ENCODE measurements at places on chromosomes 3 and 15.

- DNase-seq, result no peak
Observed at GRCh38 chr15:81297147-81297572, 26.8 kb downstream of the STARD5 start.

GRCh38 chr3:156682963-156683362 lies 8.6 kb downstream of the TIPARP start:
- DNase-seq, result no peak

GRCh38 chr3:15356176-15356575 lies 23.8 kb upstream of the SH3BP5 start:
- no peak for DNase-seq

DNA sequence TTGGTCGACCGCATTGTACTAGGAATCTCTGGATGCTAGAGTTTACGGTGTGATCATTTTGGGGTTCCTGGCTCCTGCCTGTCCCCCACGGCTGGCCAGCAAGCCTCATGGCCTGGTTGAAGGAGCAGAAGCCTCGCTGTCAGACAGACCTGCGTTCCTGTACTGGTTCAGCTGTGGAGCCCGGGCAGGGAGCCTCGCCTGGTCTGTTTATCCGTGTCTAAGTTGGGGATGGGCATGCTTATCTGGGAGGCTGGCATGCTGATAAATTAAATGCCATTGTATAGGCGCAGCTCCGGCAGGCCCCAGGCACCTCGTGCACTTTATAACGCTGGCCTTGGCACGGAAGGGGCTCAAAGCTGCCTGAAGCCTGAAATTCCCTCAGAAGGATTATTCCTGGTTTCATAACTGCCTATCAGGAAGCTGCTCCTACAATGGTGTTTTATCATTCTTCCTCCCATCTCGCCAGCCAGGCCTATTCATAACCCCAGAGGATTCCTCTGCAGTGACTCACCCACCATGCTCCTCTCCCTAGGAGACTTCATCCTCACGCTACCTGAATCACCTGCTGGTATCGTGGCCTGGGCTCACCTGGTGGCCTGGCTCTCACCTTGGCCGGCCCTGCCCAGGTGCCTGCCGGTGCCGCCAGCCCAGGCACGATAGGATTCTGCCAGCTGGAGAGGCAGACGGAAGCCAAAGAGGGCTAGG lies 110.9 kb downstream of the ASB7 start:
- DNase-seq, result no peak

- no peak for DNase-seq
Observed at GRCh38 chr3:56133423-56133822, 334.8 kb downstream of the ERC2 start.

- no peak for DNase-seq
Observed at GRCh38 chr15:78766041-78766440, 45.2 kb downstream of the ADAMTS7 start.

GRCh38 chr3:37107846-37108245 lies 66.5 kb downstream of the LRRFIP2 start:
- no peak for DNase-seq

DNA sequence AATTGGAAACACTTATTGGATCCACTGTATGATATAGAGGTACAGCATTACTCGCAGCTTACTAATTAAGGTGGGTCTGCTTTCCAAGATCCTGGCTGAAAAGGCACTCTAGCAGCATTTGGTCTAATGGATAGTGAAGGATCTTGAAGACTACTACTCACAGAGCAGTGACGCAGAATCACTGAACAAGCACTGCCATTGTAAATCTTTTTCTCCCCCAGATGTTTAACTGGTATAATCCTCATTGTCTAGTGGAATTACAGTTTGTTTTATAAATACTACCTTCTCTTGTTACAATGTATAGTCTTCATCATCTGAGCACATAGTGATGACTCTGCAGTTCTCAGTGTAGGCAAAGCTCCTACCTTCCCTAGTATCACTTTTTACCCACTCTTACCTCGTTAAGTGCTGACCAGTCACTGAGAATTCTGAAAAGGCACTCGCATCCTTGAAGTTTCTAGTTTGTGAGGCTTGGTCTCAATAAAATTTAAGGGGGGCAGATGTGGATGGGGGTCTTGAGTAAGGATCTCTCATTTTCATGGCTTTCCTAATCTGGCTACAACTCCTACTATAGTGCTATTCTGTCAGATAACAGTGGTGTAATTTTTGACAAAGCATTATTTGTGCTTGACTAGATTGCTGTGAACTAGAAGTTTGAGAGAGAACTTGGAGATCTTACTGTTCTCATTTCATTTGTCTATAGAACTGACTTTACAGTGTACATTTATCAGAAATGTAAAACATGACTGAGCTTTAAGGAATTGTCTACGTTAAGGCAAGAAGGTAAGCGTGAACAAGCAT lies 23.2 kb downstream of the MAPK6 start:
- DNase-seq, result no peak

- no peak for DNase-seq
Observed at GRCh38 chr15:54506977-54507524, 528.8 kb downstream of the UNC13C start.

- DNase-seq, result no peak
Observed at GRCh38 chr15:61083081-61083787, 145.9 kb downstream of the RORA start.

DNA sequence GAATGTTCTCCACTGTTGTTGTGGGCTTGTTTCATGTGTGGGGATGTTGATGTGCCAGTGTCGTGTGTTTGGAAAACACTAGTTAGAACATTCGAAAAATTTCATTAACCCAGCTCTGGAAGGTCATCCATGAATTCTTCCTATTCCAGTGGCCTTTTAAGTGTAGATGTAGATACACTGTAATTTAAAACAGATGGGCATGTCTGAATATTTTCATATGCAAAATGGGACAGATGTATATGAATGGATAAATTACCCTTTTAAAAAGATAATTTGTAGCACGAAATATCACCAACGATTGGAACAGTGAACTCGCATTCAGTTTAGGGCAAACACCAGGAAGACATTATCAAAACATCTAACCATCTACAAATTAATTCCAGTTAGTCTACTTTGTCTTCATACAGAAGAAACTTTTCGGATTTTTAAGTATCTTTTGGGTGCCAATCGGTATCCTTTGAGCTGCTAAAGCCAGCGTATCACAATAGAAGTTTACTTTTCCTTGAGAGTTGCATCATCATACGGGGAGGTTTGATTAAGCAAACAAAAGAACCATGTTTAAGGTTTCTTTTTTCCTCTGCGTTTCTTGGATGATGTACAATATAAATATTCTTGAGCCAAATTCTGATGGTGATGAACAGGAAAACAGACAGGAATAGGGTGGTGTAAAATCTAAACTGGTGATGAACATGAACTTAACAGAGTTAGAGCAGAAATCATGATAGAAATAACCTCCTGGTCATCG lies 528.1 kb downstream of the FOXP1 start:
- no peak for DNase-seq

- DNase-seq, result no peak
Observed at GRCh38 chr15:79194386-79194785, 88.1 kb upstream of the ANKRD34C start.

DNA sequence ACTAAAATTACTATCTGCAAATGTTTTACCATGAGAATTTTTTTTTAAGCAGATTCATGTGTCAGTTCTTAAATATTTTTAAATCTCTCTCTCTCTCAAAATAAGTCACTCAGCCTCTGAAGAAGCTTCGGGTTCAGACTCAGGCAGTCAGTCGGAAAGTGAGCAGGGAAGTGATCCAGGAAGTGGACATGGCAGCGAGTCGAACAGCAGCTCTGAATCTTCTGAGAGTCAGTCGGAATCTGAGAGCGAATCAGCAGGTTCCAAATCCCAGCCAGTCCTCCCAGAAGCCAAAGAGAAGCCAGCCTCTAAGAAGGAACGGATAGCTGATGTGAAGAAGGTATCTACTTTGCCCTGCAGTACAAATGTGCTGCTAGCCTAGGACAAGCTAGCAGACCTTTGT lies 24.1 kb downstream of the CHD2 start:
- DNase-seq, result no peak

GRCh38 chr3:150344079-150344759 lies 63.9 kb upstream of the TSC22D2 start:
- no peak for DNase-seq

GRCh38 chr3:187382609-187383151 lies 14.5 kb downstream of the RTP4 start:
- no peak for DNase-seq

DNA sequence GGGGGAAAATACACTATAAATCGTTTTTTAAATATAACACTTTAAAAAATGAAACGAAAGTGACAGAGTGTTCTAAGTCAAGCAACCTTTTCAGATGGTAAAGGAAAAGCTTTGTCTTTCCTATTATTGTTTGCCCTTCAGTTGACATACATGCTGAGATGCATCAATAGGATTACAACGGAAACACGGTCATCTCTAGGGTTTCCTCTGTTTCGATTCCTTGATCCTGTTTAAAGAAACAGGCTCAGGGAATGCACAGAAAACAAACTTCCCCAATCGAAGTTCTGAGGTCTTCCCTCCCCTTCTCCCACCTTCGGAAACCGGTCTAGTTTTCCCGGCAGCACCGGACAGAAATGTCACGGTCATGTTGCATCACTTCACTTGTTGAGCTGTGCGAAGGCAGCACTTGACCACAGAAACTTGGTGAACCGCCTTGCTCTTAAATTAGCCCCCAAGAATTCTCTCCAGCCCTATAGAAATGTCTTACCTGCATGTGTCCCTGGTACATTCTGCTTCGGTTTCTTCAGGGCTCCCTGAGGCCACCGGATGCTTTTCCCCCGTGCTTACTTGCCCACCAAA lies 556 bp downstream of the PEX5L start:
- DNase-seq, result no peak

DNA sequence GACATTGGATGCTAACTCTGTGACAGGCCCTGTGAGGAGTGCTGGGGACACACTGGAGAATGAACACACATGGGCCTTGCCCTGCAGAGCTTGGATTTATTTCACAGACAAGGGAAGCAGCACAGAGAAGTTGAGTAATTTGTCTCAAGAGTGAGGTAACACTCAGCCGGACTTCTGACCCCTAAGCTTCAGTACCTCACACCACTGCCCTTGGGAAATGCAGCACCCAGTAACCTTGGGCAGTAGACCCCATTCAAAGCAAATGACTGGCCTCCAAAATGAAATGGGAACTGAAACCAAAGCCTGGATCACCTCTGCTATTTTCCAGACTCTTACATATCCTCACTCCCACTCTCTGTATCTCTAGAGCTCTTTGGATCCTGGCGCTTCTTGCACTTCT lies 37.3 kb downstream of the RFT1 start:
- no peak for DNase-seq

GRCh38 chr3:71464613-71465012 lies 118.9 kb downstream of the FOXP1 start:
- DNase-seq, result no peak

DNA sequence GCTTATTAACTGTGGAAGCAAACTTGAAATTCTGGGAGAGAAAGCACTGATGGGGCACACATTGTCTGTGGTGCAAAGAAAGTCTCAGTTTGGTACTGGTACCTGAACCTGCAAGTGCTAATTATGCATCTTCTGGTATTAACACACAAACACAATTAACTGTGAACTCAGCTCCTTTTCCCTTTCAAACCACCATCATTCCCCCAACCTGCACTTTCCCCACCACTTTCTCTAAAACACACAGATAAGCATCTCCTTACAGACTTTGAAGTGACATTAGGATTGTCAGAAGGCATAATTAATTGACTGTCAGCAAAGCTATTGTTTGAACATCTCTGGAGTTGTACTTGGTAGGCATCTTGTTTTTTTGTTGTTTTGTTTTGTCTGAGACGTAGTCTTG lies 452.2 kb upstream of the TPRG1 start:
- DNase-seq, result no peak

DNA sequence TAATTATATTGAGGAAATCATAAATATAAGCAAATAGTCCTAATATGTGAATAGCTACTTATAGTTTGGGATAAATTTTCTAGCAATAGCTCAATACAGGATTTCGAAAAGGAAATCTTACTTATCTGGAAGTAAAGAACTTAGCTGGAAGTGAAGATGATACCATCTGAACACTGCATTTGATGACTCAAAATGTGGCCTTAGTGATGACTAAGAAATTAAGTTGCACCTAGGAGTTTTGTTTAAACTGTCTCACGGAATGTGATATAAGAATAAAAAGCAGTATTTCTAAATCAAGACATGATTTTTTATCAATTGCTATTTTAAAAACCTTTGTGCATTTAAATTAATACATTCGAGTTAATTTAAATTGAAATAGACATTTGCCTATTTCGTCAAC lies 91.2 kb downstream of the EOMES start:
- no peak for DNase-seq

DNA sequence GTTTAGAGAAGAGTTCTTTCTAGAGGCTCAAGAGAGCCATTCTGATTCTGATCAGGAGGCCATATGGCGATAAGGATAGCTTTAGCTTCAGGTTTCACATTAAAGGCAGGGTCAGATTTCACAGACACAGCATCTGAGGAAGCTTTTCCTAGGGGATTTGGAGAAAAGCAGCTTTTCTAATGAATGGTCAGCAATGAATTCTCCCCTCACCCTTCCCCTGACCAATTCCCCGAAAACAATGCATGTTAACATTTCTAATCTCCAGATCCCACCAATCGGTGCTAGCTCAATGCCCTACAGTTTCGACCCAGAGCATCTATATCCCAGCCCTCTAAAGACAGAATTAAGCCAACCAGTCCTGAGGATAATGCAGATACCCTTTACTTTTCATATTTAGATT lies 9.8 kb downstream of the AGBL1 start:
- DNase-seq, result no peak

DNA sequence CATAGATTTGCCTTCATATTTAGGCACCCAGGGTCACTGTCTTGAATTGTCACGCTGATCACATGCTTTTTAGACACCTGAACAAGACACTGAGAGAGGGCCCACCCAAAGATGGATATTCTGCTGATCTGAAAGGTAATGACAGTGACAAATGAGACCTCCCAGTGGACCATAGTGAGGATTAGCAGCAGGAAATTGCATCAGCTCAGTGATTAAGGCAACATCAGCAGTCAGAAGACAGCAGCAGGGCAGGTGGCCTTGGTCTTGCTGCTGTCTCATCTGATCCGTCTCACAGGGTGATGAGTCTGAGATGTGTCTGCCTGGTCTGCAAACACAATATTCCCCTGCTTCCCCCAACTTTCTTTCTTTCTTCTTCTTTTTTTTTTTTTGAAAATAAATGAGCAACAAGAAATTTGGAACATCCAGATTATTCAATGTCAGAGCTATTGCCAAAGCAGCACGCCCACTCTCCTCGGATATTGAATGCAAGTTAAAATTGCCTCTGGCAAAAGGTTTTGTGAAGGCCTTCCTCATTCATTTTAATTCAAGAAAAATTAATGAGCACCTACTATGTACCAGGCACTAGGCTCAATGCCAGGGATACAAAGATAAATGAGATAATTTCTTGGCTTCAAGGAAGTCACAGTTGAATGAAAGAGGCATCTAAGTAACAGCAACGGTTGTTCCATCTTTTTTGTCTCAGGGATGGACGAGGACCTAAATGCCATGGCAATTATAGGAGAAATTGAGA lies 14.1 kb downstream of the OTOL1 start:
- DNase-seq, result no peak

DNA sequence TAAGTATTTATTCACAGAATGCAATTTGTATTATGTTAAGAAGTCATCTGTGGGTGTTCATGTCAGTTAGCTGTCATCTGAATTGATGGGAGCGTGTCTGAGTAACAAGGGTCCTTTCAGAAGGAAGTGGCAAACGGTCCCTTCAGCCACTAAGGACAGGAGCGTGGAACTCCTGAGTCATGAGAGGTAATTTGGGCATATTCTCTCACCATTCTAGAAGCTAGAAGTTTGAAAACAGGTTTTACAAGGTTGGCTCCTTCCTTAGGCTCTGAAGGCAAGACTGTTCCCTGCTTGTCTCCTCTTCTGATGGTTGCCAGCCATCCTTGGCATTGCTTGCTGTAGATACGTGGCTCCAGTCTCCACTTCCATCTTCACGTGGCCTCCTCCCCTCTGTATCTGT lies 19.7 kb downstream of the ABHD2 start:
- no peak for DNase-seq

- DNase-seq, result no peak
Observed at GRCh38 chr15:92528736-92529135, 126.8 kb downstream of the FAM174B start.
